AG10803 (cell line): ENCODE measurements at places on chromosomes 2 and 18.

- DNase-seq = peak; percentile 93
Measured at GRCh38 chr2:37471994-37472393, 127.6 kb downstream of the QPCT start.

GRCh38 chr2:58616961-58617360, 375.8 kb upstream of the FANCL start:
- DNase-seq = no peak

- peak; percentile 26 for DNase-seq
Measured at GRCh38 chr18:35071819-35072247, 30.6 kb downstream of the MAPRE2 start.

DNA sequence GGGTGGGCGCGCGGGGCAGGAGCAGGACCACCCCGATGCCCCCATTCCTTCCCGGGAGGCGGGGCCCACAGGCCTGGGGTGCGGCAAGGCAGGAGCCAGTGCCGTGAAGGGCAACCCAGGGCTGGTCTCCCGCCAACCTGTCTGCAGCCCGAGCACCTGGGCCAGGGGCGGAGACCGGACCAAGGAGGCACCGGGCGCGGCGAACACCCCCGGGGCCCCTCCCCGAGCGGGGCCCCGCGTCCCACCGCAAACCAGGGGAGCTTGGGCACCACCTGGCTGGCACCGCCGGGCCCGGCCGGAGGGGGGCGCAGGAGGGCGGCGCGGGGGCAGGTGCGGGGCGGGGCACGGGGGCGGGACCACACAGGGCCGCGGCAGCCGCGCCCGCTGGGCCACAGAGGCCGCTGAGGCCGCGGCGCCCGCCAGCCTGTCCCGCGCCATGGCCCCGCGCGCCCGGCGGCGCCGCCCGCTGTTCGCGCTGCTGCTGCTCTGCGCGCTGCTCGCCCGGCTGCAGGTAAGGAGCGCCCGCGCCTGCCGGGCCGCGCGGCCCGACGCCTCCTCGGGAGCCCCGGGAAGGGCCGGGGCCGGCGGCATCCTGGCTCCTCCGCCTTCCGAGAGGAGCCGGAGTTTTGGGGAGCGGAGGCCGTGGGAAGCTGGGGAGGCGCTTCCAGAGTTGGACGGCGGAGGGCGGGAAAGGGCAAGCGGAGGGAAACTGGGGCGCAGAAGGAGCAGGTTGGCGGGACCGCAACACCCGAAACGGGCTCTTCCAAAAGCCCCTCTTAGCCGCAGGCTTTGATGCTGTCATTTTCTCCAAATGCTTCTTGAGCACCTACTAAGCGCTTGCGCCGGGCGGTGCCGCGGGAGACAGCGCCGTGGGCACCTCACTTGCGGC, at the start of gene TNFRSF11A:
TNFRSF11A (plus strand) TSS at position 394 of the 889 bp plus-strand sequence; CDS start at position 437, 43 bp downstream.
- DNase-seq = no peak

DNA sequence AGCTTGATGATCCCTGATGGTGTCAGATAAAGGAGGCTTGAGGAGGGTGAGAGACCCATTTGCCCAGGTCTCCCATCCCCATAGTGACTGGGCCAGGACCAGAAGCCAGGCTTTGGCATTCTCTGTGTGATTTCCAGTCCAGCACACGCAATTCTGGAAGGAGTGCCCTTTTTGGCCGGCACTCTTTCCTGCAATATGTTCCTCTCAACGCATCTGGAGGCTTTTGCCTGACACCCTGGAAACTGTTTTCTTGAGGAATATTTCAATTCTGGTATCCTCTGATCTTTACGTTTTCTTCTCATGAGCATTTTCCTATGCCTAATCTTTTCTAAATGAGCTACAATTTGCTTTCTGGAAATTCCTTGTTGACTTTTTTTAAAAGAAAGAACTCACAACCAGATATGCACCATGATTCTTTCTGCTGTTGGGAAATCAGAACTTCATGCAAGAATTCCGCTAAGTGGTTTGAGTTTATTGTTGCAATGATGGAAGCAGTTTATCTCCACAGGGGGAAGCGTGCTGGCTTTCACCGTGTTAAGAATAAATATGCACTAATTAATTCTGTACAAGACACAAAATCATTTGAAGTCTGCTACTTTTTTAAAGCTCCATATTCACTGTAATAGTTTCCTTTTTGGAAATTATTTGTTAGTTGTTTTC, 143.7 kb downstream of the NAPG start:
- no peak for DNase-seq
